Right lung (tissue), 10 donors: ENCODE measurements at places on chromosomes 3 and 15. TPM values are rescaled to one million over a fixed set of nuclear protein-coding genes. Genes with fewer than 3 reads are reported as not detected.

The IL20RB gene
- polyA plus RNA-seq: 1.0 TPM

The P2RY13 gene
- 1.7 TPM for polyA plus RNA-seq

The PCOLCE2 gene
- polyA plus RNA-seq: 3.1 TPM

DNA sequence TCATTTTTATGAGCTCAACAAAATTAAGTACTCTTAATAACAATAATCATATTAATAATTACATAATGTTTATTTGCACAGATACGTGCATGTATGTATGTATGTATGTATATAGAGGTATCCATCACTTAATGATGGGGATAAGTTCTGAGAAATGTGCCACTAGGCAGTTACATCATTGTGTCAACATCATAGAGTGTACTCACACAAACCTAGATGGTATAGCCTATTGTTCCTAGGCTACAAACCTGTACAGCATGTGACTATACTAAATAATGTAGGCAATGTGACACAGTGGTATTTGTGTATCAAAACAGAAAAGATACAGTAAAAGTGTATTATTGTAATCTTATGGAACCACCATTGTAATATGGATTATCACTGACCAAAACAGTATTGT lies 874.7 kb upstream of the GBE1 start:
- DNase-seq: no peak

DNA sequence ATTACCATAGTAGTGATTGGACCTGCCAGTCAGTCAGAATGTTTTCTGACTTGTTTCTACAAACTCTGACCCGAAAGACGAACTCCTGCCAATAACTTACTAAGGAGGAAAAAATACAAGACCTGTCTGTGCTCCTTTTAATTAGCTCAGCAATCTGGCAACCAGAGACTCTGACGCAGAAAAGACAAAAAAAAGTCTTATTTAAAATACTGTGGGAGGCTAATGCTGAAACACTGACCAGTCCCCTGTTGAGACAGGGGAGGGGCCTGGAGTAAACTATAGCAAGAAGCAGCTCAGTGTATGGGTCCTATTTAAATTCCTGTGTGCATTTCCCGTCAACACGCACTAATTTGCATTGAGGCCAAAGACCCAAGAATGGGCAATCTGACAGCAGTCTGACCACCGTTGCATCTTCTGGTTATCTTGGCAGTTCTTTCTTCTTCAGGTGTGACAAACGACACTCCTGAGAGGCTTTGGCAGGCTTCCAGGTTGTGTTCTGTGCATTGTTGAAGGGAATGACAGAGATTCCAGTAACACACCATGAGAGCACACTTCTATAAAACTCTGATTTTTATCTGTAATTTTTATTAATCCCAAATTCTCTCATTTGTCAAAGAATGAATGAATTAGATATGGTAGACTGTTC lies 1114.3 kb downstream of the IGSF11 start:
- no peak for DNase-seq

- no peak for DNase-seq
Measured at GRCh38 chr15:96331945-96332636, 1.6 kb downstream of the NR2F2 start.

DNA sequence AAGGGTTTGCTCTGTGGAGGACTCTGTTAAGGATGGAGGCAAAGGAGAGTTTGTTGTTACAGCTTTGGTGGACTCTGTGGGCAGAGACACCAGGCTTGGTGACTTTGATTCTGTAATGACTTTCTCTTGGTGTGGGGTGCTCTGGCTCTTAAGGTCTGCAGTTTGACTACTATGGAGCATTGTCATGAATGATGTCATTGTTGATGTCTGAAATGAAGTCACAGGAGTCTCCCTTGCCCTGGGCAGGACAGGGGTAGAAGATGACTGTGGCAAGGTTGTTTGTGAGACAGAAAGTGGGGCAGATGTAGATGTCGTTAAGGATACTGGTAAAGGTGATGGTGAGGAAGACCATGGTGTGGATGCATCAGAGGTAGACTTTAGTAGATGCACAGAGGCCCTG lies 42.7 kb downstream of the HEG1 start:
- DNase-seq: no peak

DNA sequence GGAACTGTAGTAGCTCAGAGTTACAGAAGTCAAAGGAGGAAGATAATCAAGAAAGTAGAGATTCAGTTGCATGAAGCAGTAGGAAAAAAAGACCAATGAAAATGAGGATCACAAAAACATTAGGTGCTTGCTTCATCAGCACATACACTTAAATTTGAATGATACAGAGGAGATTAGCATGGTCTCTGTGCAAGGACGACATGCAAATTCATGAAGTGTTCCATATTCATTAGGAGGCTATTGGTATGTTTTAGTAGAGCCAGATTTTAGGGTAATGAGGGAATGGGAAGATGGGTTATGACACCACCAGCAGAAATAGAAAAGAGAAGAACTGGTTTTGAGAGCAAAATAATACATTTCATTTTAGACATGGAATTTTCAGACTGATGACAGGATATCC lies 21.0 kb upstream of the TTC14 start:
- DNase-seq: no peak
